ENCODE measurements at places on chromosomes 13 and 19.

DNA sequence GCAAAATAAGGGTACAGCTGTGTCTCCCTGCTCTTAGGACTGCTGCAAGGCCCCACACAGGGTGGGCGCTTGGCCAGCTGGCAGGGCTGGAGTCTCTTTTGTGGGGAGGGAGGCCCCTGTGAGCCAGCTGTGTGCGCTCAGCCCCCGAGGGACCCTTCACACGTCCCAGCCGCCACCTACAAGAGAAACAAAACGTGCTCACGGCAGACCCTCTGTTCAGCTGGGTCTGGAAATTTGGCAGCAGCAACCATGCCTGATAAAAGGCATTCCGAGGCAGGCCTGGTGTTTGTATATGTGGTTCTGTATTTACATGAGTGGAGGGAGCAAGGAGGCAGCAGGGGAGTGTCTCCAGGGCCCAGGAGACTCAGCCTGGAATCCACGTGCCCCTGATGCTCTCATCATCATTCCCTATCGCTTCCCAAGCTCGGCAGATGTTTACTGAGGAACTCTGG is 49.7 kb downstream of the CRTC1 start:
- no peak for DNase-seq

DNA sequence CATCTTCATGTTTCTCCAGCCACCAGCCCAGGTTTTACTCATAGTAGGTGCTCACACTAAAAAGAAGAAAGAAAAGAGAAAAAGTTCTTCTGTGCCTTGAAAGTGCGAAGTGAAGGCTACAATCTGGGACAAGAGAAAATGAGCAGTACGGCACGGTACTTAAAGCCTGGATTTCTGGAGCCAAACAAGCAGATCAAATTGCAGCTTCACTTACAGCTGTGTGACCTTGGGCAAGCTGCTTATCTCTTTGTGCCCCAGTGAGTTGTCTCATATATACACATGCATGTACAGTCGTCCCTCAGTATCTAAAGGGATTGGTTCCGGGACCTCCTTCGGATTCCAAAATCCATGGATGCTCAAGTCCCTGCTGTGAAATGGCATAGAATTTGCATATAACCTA is 41.8 kb downstream of the GSX1 start:
- DNase-seq, result no peak

DNA sequence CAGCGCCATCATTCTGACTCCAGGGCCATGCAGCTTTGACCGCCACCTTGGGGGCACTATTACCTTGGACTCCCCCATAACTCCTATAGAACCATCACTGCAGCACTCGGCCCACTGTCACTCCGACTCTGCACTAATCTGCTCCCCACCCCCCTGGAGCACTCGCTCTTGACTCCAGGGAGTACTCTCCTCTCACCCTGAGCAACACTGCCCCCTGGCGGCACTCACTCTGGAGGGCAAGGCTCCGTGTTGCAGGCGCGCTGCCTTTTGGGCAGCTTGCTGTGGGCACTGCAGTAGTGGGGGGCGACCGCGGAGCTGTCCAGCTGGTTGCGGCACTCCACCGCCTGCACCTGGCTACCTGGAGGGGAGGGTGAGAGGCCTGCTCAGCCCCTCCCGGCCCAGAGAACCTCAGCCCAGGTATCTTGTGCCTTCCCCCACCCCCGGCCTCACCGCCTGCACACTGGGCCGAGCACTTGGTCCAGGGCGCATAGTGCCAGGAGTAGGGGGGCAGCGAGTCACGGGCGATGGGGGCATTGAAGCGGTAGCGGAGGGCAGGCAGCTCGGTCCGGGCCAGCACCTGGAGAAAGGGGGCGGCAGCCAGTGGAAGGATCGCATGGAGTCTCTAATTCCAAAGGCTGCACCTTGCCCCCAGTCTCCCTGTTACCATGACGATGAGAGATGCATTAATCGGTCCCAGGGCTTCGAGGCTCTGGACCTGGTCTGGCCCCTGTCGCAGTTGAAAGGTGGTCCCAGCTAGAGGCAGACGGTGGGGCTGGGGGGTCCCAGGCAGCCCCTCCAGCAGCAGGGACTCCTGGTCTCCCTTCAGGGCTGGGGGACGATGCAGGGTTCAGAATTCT is 8.9 kb upstream of the MYO1F start:
- DNase-seq, result no peak

DNA sequence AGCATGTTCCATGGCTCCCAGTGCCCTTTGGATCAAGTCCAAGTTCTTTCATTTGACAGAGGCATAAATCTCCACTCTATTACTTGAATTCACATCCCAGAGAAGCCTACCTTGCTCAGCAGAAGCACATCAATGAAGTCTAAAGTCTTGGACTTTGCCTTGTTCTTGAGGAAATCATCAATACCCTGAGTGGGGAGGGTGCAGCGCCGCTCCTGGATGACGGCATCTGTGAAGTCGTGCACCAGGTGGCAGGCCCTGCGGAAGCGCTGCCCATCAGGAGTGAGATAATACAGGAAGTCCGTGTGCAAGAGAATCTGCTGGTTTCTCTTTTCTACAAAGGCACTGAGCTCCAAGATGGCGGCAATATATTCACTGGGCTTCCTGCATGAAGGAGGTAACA is 10.6 kb downstream of the CYP4F11 start:
- no peak for DNase-seq

GRCh38 chr19:48918801-48919247 is 14.7 kb upstream of the DHDH start:
- DNase-seq, result no peak

GRCh38 chr19:29521291-29522075 is 4.3 kb upstream of the VSTM2B start:
- DNase-seq, result no peak

DNA sequence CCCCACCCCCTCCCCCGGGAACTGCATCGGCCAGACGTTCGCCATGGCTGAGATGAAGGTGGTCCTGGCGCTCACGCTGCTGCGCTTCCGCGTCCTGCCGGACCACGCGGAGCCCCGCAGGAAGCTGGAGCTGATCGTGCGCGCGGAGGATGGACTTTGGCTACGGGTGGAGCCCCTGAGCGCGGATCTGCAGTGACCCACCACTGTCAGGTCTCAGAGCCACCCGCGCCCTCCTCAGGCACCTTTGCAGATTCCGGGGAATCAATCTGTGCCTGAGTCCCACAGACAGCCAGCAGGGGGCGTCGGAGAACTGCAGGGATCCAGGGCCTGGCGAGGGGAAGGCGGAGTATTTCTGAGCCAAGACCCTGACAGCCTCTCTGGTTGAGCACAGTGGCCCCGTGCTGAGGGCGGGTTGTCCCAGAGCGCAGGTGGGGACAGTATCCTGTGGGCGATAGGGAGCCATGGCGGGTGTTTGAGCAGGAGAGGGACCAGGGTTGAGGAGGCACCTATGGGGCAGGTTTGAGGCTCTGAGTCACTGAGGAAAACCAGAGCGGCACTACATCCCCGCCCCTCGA is 30.4 kb upstream of the CYP4F8 start:
- DNase-seq, result peak; percentile 18

GRCh38 chr13:112464720-112465119 is 88.6 kb downstream of the SPACA7 start:
- DNase-seq, result no peak

DNA sequence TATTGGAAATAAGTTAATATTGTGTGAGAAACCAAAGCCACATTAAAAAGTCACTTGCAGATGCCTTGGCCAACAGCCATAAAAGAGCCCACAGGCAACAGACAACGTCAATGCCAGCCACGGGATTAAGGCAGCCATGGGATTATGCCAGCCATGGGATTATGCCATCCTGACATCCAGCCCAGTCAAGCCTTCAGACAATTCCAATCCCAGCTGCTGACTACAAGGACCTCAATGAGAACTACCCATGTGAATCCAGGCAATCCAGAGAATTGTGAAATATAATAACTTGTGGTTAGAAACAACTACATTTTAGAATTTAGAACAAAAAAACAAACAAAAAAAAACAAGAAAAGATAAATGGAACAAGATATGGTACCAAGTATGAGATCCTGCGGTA is 356.6 kb downstream of the EFNB2 start:
- no peak for DNase-seq

DNA sequence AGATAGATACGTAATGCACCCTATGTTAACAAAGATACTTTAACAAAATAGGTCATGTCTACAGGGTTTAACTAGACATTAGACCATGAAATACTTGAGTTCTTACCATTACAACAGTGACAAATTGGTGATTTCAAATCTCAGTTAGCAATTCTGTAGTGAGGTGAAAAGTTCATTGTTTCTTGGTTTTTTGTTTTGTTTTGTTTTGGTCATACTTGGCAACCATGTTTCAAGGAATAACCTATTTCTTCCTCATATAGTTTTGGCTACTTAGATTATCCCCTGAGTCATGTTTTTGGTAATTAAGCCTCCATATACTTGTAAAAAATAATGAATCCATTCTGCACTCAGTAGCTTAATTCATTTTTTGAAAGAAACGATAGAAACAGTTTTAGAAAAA is 1200.4 kb downstream of the DIAPH3 start:
- peak; percentile 46 for DNase-seq

DNA sequence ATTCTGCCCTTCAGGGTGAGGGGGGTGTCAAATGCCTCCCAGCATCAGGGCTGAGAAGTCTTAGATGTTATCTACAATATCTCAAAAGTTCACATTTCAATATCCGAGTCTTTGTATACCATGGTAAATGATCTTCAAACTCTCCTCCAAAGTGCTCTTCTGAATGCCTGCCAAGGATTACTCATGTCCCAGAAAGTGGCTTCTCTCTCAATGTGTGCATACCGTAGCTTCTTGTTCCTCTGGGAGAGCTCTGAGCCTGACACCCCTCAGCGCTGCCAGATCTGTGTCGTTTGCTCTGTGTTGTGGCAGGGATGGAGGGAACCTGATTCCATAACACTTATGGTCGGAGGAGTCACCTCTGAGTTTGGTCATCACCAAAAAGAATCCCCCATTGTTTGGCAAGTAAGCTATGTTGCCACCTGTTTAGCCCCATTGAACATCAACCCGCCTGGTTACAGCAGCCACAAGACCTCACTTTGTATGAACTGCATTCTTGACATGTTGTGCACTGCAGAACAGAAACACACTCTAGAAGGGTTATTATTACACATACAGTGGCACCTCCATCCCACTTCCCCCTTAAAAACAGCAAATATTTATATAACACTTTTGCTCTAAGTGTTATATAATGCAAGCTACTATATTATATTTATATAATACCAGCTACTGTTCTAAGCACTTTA is 163.1 kb upstream of the MIR17HG start:
- peak; percentile 67 for DNase-seq

DNA sequence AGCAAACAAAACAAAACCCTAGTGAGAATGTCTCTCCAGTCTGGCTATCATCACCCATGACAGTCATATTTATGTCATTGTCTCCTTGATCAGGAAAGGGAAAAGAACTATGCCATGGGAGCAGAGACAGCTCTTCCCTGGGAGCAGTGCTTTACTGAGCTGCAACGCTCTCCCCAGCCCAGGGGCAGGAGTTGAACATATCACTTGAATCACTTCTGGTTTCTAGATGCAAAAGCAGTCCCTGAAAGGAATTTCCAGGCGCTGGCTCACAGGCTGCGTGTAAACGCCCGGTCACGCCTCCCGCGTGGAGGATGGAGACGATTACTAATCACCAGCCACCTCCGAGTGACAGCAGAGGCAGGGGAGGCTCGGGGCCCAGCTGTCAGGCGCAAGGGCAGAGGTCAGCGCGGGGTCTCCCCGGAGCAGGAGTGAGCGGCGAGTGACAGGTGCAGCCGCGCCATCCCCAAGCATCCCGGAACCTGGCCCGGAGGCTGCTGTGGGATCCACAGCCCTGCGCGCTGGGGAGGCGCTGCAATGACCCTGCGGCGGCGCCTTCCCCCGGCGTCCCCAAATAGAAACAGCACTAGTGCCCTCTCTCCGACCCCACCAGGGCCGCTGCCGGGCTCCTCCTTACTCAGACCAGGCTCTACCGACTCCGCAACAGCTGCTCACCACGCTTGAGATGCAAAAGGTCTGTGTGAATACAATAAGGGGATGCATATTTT is 23.5 kb upstream of the DCLK1 start:
- peak; percentile 19 for DNase-seq

- no peak for DNase-seq
Measured at GRCh38 chr13:111209613-111210012, 94.5 kb downstream of the ARHGEF7 start.

GRCh38 chr19:56218961-56219360 is 16.9 kb downstream of the ZSCAN5C start:
- DNase-seq, result no peak

GRCh38 chr19:632579-633067 is 714 bp downstream of the POLRMT start:
- DNase-seq, result peak; percentile 15

GRCh38 chr13:80164462-80164861 is 176.5 kb downstream of the SPRY2 start:
- no peak for DNase-seq

DNA sequence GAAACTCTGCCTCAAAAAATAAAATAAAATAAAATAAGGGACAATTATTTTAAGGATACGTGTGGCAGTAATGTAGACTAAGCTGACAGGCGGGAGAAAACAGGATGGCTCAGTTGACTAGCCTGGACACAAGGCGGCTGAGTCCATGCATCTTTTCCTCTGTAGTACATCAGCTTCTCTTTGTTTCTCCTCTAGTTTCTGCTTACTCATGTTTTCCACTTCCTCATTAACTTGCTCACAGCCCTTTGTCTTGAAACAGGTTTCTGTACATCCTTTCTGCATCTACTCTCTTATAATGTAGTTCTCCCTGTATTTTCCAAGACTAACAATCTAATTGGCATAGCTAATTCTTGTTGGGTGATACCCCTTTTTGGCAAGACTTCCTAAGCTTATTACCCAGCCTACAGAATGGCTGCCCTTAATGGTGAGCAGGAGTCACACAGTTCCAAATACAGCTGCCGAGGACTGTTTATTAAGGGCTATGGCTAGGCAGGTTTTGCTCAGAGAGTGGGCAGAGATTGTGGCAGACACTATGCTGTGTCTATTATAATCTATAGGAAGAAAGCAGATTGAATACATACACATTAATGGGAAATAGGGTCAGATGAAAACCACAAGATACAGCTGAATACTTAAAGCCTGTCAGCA is 58.7 kb upstream of the KLF5 start:
- peak; percentile 54 for DNase-seq

GRCh38 chr13:35797991-35798390 is 321.5 kb upstream of the MAB21L1 start:
- DNase-seq, result no peak

GRCh38 chr13:84670245-84670644 is 788.0 kb upstream of the SLITRK1 start:
- peak; percentile 9 for DNase-seq

GRCh38 chr13:58704953-58705352 is 1073.4 kb downstream of the PCDH17 start:
- DNase-seq, result no peak

DNA sequence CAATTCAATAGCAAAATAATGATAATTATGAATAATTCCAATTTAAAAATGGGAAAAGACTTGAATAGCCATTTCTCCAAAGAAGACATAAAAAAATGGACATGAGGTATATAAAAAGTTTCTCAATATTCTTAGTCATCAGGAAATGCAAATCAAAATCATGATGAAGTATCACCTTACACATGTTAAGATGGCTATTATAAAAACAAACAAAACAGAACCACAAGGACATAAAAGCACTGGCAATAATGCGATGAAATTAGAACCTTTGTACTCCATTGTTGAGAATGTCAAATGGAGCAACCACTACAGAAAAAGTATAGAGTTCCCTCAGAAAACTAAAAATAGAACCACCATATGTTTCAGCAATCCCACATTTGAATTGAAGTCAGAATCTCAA is 1186.1 kb downstream of the SLITRK5 start:
- DNase-seq, result no peak

Data from renal cortical epithelial cell (primary cell).